ENCODE measurements at places on chromosomes 5 and 9.

GRCh38 chr9:75914883-75915452 is 24.5 kb downstream of the PCSK5 start:
- DNase-seq = no peak

DNA sequence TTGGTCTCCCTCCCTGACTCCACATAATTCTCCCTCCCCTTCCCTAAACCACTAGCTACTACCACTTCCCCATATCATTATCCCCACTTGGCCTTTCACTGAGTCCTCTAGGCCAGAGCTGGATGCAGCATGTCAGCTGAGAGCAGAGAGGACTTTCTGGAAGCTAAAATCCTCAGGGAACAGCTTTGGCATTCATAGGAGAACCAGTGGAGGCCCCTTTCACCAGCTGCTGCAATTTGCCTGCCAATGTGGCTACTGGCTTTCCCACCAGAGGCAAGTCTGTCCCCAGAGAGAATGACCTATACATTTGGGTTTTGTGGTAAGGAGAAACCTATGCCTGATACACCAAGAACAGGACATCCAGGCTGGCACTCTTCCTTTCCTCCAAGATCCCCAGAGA is 14.4 kb downstream of the FAM219A start:
- no peak for DNase-seq

- DNase-seq = no peak
Measured at GRCh38 chr9:120693700-120694008, 20.6 kb downstream of the MEGF9 start.

DNA sequence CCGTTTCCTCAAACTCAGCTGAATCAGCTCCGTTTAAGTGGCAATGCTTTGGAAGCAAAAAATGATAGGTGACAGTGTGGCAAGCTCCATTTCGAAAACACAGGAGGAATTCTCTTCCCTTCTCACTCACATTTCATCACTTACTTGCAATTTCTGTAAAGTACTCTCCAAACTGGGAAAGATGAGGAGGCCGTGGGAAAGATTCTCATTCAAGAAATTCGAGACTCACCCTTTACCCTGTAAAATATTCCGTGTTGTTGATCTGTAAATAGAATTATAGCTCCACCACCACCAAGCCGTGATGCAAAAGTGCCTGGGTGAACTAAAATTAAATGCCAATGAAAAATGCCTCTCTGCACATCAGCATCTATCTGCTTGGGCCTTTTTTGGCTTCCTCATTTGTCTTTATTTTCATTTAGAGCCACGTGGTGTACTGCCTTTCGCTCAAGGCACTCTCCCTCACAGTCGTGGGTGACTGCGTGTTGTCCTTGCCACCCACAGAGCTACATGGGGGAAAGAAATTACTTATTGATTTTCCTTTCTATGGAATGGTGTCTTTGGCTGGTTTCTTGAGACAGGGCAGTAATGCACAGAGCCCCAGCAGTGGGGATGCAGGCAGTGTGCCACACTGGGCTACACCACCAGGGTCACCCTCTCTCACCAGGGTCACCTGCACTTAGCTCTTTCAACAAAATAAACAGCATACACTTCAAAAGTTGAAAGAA is 289.3 kb upstream of the TAS2R1 start:
- no peak for DNase-seq

GRCh38 chr5:144328494-144328893 is 157.8 kb downstream of the KCTD16 start:
- DNase-seq = no peak

- DNase-seq = no peak
Measured at GRCh38 chr5:180296771-180297170, 4.9 kb upstream of the MAPK9 start.

GRCh38 chr5:112434641-112435040 is 15.6 kb upstream of the EPB41L4A start:
- DNase-seq = no peak

- DNase-seq = no peak
Measured at GRCh38 chr5:116502616-116503015, 72.0 kb downstream of the SEMA6A start.
